Globus pallidus (tissue), 1 donor: ENCODE measurements at places on chromosomes 4 and X.

DNA sequence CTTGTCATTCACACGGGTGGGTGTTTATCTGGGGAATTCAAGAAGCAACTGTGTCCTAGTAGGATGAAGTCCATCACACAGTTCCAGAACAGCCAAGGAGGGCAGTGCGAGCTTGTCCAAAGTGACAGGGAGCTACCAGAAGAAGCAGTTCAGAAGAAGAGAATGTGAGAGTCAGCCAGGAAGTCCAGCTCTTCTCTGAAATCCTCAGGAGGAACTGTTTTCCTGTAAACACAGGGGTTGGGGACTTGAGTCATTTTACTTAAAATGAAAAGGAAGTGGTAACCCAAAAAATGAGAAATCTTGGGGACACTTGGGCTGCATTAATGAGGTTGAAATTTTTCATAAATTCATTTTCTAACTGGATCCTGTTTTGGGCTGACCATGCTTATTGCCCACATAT, 8.2 kb upstream of the TLR10 start:
- DNase-seq, result no peak

GRCh38 chrX:73851014-73852009, 288.3 kb downstream of the CHIC1 start:
- DNase-seq, result no peak

- DNase-seq, result no peak
These were observed 91.7 kb upstream of the KDR start for GRCh38 chr4:55216863-55217635.

GRCh38 chr4:23021040-23021439, 328.3 kb downstream of the GBA3 start:
- DNase-seq, result no peak

DNA sequence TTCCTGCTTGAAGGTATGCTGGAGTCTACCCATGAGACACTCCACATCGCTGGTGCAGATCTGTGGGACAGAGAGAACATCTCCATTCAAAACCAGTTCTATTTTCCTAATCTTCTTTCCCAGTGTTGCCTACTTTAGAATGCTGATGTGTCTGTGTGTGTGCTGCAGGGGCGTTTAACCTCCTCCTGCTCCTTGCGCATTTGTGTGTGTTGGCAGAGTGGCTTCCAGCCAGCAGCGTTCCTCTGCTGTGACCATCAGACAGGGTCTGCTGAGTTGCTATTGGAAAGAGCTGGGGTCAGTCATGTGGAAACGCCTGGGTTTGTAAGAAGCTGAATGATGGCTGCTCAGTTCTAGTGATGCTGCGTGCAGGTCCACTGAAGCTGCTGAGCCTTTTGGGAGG, 223.6 kb downstream of the RBMX2 start:
- DNase-seq, result no peak
